ENCODE measurements at places on chromosomes 6 and 20. TPM values are rescaled to one million over a fixed set of nuclear protein-coding genes. Genes with fewer than 3 reads are reported as not detected.
A peak's percentile ranks its signal among the peaks of the same experiment; 100 is the strongest.

DNA sequence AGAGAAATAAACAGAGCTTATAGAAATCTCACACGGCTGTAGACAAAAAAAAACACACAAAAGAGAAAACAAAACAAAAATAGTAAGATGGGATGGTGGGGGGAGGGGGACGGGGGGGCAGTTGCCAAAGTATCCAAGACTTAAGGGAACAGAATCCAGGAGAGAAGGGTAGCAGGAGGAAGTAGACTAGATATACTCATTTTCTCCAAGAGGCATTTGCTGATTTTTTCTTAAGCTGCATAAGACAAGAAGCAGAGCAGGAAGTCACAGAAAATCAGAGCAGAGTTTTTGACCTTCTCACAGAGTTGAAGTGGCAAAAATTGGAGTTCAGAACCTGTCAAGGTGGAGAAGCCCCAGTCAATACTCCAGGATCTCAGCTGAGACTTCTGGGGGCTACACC, 237.7 kb downstream of the HIVEP2 start:
- no peak for DNase-seq

GRCh38 chr6:299104-299980, 7.1 kb downstream of the DUSP22 start:
- no peak for DNase-seq

- no peak for DNase-seq
These were observed 125.4 kb downstream of the PXDC1 start for GRCh38 chr6:3625980-3626563.

DNA sequence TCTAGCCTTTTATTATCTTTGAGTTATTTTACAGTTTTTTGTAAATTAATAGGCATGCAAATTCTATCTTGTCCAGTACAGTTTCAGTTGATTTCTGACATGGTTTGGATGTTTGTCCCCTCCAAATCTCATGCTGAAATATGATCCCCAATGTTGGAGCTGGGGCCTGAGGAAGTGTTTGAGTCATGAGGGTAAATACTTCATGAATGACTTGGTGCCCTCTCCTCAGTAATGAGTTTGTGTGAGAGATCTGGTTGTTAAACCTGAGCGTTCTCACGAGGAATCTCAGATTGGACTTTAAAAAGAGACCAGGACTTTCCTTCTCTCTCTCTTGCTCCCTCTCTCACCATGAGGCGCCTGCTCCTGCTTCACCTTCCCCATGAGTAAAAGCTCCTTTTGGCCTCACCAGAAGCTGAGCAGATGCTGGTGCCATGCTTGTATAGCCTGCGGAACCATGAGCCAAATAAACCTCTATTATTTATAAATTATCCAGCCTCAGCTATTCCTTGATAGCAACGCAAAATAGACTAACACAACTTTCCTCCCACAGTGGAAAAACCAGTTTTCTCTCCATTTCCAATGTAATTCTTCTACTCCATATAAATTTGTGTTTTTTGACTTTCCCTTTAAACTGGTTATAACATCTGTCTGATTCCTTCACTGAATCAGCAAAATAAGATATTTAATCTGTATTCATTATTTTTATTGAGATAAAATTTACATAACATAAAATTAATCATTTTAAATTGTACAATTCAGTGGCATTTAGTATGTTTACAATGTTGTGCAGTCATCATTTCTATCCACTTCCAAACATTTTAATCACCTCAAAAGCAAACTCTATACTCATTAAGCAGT, 78.7 kb upstream of the PRSS16 start:
- DNase-seq = peak; percentile 73

DNA sequence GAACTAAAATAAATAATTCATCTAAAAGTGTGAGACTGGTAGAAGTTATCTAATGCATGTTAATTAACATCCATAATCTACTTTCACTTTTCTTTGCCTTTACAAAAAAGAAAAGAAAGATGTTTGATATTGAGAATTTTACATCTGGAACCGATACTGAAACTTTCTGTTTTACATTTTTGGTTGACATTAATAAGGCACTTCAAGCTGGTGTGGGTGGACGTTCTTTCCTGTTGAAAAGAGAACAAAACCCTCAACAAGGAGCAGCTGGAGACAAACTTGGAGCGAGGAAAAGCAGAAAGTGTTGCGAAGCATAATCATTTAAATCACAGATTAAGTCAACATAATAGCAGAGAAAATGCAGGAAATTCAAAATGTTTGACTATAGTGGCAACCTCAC, 575.2 kb upstream of the ADGRB3 start:
- DNase-seq = no peak

GRCh38 chr20:856361-856775, 22.9 kb downstream of the FAM110A start:
- DNase-seq = peak; percentile 100

GRCh38 chr20:23079016-23079351, 7.1 kb downstream of the CD93 start:
- no peak for DNase-seq

GRCh38 chr20:2088891-2089290, 12.7 kb upstream of the STK35 start:
- DNase-seq = no peak

DNA sequence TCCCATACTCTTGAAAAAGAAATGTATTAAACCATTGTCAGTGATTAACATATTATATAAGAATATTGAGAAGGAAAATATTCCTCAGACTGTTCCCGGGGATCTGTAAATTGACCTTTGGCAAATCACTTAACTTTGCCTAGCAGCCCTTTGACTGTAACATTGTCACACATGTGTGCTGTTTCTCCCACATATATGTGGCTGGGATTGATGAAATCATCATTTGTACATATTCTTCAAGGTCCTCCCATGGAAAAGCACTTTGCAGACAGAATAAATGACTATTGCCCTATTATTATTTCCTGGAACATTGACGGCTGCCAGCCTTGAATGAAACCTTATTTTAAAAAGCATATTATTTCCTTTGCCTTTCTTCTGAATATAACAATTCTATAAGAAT, 36.4 kb upstream of the TRERF1 start:
- no peak for DNase-seq

- no peak for DNase-seq
These were observed 33.3 kb upstream of the TPBG start for GRCh38 chr6:82330171-82330804.

GRCh38 chr6:133128191-133128590, 113.0 kb upstream of the EYA4 start:
- DNase-seq = no peak

GRCh38 chr6:23561732-23562131, 564.3 kb upstream of the NRSN1 start:
- DNase-seq = no peak

GRCh38 chr6:111874025-111874415, 768 bp upstream of the FYN start:
- no peak for DNase-seq

DNA sequence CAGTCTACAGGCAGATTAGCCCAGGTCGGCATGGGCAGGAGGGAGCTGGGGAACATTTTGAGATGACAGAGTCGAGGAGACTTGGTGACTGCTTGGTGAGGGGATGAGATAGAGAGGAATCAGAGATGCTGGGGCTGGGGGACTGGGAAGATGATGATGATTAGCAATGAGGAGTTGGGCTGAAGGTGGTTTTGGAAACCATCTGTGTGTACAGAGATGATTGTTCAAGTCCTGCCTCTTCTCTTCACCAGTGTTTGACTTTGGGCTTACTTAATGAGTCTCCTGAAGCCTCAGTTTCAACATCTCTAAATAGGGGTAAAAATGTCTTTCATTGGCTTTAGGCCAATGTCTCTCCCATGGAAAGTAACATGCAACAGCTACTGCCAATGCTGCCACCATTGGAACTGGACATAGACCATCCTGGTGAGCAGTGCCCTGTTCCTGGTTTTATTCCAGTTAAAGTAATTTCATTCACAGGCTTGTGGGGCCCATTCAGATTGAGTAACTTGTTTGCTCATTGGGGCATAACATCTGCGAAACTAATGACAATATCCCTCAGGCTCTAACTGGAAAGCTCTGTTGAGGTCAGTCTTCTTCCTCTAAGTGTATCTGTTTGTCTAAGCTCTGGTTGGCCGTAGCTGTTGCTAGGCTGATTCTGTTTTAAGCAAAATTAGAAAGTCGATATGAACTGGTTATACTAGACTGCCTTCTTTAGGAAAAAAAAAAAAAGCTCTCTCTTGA, 99.1 kb downstream of the ARMC2 start:
- peak; percentile 97 for DNase-seq

DNA sequence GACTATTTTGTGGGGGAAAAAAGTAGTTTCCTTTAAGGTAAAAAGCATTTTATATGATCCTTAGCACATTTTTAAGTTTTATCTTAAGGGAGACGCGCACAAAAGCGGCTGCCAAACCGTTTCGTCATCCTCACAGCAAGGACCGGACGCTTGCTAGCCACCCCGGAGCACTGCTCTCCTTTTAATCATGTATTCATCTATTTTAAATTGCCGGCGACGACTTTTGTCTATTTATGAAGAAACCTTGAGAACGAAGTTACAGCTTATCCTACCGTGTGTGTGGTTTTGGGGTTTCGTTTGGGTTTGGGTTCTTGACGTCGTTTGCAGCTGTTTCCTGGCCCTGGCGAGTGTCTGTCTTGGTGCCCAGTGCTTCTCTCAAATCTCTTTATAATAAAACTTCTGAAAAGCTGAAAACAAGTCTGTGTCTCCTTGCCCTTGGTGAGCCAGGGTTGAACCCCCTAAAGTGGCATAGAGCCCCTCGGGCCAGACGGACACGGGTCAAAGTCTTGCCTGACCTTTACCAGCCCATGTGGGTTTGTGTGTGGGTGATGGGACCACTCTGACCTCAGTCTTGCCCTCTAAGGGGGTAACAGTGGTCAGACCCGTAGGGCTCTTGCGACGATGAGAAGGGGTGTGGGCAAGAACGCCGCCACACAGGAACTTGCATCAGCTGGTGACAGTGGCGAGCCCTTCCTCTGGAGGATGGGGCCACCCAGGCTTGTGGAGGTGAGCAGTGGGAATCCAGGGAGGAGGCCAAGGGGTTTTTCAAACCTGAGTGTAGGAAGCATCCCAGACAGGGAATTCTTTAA, 117.6 kb downstream of the JPH2 start:
- DNase-seq = no peak

GRCh38 chr20:4985658-4986057, 15.7 kb downstream of the SLC23A2 start:
- no peak for DNase-seq

Gene TTBK1
- total RNA-seq = not detected

Gene RBM38
- total RNA-seq = 21.2 TPM

Gene CST7
- total RNA-seq = not detected

Gene ADAM33
- 0.33 TPM for total RNA-seq

Gene LGSN
- not detected for total RNA-seq
